ENCODE measurements at places on chromosomes 2 and 18. TPM values are rescaled to one million over a fixed set of nuclear protein-coding genes. Genes with fewer than 3 reads are reported as not detected.
A peak's percentile ranks its signal among the peaks of the same experiment; 100 is the strongest.

The KCNE4 gene
- total RNA-seq, result 1.2 TPM

The DES gene
- 1.6 TPM for total RNA-seq

The SLC5A7 gene
- not detected for total RNA-seq

The GRHL1 gene
- total RNA-seq, result 5.7 TPM

The POTEI gene
- not detected for total RNA-seq

The IL18RAP gene
- 1.6 TPM for total RNA-seq

The SLC9A4 gene
- not detected for total RNA-seq

The SKOR2 gene
- total RNA-seq, result not detected

The DSC3 gene
- total RNA-seq, result not detected

The NR4A2 gene
- 1.7 TPM for total RNA-seq

The RGPD4 gene
- not detected for total RNA-seq

DNA sequence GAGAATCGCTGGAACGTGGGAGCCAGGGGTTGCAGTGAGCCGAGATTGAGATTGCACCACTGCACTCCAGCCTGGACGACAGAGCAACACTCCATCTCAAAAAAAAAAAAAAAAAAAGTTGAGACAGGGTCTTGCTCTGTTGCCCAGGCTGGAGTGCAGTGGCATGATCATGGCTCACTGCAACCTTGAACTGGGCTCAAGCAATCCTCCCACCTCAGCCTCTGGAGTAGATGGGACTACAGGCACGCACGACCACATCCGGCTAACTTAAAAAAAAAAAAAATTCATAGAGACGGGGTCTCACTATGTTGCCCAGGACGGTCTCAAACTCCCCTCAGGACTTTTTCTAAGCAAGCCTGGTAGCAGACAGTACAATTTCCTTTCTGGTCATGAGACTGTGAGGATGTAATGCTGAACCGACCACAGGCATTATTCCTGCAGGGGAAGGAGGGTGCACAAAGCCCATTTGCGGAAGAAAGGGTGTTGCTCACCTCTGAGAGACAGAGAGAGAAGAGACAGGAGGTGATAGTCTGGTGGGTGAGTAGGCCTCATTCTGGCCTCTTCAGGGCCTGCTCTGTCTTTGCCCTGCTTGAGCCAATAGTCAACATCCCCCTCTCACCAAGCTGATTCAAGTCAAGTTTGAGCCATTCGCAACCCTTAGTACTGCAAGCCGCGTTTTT, 205.3 kb downstream of the ZFP36L2 start:
- no peak for DNase-seq

- peak; percentile 14 for DNase-seq
Observed at GRCh38 chr2:232973011-232973735, 39.9 kb downstream of the NGEF start.

DNA sequence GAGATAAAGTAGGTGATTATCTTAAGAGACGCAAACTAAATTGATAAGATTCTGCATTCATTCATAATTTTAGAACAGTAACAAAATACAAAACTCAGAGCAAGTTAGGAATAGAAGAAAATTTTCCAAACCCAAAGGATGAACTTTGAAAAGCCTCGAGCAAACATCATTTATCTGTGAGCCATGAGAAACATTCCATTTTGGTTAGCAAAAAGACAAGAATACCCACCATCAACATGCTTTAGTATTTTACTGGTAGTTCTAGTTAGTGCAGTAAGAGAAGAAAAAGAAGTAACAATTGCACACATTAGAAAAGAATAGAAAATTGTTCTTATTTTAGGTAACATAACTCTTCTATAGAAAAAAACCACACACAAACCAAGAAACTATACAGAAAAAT, 291.3 kb upstream of the TCF4 start:
- no peak for DNase-seq

GRCh38 chr2:28322051-28322450, 70.6 kb upstream of the FOSL2 start:
- DNase-seq, result no peak

GRCh38 chr2:221876016-221876415, 303.9 kb upstream of the EPHA4 start:
- DNase-seq, result no peak

DNA sequence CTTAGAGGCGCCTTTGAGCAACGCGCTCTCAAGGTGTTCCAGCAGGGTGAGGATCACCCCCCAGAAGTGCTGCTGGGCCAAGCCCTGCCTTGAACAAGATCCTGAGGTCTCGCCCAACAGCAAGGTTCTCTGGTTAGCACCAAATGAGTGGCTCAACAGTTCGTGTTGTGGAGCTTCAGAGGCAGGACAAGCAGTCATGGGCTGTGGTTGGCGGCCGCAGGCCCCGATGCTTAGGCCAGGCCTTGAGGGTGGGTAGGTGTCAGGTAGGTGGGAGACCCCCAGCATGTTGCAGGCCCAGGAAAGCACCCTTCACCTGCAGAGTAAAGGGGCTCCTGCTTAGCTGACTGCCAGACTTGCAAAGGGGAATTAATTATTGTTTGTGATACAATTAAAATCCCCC, 70.2 kb upstream of the FOSL2 start:
- DNase-seq, result no peak

- DNase-seq, result no peak
Observed at GRCh38 chr2:145290986-145291385, 771.1 kb upstream of the ZEB2 start.

- DNase-seq, result no peak
Observed at GRCh38 chr2:216081012-216081411, 597 bp downstream of the PECR start.

GRCh38 chr2:202064881-202065230, 8.2 kb upstream of the KIAA2012 start:
- DNase-seq, result no peak

DNA sequence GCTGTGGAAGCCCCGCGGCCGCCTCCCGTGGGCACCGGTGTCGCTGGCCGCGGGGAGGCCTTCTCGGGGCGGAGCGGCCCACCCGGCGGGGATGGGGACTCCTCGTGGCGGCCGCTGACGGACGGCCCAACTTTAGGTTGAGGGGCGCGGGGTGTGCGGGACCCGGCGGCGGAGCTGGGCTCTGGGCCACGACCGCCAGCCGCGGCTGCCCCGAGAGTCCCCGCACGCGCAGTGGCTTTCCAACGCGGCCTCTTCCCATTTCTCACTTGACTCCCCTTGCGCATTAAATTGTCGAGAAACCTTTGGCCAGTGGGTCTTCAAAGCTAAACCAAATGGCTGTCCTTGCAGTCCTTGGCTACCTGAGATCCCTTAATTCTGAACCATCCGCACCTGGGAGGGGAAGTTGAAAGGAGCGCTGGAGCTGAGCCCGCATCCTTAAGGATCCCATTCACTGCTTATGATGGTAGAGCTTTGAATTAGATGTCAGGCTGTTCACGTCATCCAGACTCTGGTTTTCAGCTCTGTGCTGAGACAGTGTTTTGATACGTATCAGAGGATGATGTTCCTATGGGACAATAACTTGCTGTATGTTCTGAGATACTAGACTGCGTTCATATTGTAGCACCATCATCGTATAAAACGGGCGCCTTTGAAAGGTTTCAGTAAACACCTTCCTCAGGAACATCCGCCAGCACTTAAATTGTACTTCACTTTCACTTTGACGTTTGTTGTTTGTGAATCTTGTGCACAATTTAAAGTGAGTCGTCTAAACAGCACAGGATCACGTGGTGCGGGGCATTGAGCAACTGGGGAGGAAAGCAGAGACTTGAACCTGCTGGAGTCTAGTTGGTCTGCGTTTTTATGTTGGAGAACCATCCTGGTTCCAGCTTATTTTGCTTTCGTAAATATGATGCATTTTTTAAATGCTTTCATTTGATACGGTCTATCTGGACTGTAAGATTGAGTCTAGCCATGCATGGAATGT, 874 bp downstream of the CLIP4 start:
- DNase-seq, result peak; percentile 79

GRCh38 chr2:46334389-46335271, 37.4 kb downstream of the EPAS1 start:
- DNase-seq, result no peak

GRCh38 chr2:208359632-208359986, 47.0 kb upstream of the PTH2R start:
- no peak for DNase-seq

DNA sequence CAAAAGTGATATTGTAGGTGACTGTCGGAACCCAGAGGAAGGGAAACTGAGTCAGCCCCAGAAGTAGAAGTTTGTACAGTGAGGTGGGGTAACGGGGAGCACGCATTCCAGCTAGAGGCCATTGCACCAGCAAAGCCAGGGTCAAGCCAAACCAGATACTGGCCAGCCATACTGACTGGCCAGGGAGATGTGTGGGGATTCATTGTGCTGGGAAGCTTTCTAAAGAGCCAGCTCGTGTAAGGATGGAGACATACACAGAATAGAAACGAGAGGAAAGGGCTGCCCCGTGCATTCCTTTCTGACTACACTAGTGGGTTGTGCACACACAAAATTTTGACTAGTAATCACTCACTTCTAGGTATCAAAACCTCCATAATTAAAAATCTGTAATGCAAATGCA, 175.3 kb upstream of the PID1 start:
- DNase-seq, result no peak

DNA sequence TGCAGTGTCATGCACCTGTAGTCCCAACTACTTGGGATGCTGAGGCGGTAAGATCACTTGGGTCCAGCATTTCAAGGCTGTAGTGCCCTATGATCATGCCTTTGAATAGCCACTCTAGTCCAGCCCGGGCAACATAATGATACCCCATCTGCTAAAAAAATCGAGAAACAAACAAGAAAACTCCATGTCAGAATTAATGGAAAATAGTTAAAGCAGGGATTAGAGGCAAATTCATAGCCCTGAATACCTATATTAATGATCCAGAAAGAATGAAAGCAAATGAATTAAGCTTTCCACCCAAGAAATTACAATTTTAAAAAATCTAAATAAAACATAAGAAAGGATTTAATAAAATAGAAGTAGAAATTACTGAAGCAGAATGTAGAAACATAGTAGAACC, 143.0 kb downstream of the MYO3B start:
- DNase-seq, result no peak

DNA sequence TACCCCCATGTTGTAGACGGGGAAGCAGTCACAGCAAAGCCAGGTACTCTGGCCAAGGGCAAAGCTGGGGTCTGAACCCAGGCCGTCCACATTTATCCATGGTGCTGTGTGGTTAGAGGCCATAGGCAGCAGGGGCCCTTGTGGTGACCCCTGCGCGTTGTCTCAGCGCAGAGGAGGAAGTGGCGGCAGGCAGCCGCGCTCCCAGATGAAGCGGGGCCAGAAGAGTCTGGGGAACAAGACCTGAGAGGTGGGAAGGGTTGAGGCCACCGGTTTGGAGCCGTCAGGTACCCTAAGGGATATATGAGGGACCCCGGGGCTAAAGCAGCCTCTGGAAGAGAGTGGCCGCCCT, 770 bp downstream of the ZNF396 start:
- DNase-seq, result peak; percentile 47

- DNase-seq, result no peak
Observed at GRCh38 chr2:45237850-45238542, 228.7 kb upstream of the SIX2 start.

DNA sequence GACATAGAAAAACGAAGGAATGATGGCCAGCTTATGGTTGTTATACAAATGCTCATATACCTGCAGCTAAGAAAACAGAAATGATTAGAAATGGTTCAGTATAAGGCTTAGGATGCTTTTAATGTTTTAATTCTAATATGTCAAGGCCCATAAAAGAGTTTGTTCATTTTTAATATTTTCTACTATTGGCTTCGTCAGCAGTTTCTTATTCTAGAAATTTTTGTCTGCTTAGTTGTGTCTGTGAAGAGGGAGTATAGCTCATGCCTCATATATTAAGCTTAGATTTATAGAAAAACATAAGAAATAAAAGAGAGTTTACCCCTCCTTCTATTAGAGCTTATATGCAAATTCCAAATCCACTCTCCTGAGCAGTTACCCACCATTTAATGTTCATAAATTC, 292.6 kb downstream of the SLC8A1 start:
- no peak for DNase-seq

DNA sequence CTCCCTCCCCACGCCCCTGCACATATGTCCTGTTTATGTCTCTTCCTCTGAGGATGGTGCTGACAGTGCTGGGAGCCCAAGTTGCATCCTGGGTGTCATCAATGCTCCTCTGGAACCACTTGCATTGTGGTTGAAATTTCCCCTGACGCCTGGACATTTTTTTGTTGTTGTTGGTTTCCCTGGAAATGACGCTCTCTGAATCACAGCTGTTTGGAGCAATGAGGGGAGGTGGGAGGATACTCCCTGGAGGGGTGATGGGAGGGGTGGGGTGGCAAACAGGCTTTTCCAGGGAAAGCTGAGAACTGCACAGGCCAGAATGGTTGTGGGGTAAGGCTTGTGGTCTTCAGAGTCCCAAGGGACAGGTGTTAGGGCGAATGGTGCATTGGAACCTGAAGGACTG, 29.6 kb downstream of the CELF4 start:
- DNase-seq, result no peak

- DNase-seq, result no peak
Observed at GRCh38 chr18:54860941-54861340, 32.7 kb downstream of the RAB27B start.

GRCh38 chr2:128318776-128319464, at the start of gene HS6ST1:
TSS of gene HS6ST1 (minus strand) at chr2:128318868. CDS start at chr2:128318563, 305 bp downstream.
- DNase-seq, result peak; percentile 92

DNA sequence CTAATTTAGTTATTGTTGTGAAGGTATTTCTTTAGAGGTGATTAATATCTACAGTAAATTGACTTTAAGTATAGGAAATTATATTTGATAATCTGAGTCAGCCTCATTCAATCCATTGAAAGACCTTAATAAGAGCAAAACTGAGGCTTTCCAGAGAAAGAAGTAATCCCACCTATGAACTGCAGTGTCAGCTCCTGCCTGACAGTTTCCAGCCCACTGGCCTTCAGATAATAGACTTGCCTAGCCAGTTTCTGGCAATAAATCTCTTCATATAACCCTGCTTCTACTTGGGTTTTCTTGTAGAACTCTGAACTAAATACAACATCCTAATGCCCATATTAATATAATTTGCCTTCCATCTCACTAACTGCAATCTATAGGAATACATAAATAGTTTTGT, 437.9 kb upstream of the UBE2E3 start:
- no peak for DNase-seq

DNA sequence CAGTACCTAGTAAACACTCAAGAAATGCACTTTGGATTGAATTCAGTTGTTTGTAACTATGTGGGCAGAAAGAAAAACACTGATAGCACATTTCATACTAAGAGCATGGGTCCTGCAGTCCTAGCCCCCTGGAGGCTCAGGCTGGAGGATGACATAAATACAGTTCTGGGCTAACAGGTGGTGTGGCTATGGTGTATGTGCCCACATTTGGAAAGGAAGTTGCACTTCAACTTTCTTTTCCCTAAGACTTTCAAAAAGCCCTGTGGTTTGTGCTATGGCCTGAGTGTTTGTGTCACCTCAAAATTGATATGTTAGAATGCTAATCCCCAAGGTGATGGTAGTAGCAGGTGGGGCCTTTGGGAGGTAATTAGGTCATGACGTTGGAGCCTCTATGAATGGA, 218.2 kb downstream of the CDCA7 start:
- no peak for DNase-seq

DNA sequence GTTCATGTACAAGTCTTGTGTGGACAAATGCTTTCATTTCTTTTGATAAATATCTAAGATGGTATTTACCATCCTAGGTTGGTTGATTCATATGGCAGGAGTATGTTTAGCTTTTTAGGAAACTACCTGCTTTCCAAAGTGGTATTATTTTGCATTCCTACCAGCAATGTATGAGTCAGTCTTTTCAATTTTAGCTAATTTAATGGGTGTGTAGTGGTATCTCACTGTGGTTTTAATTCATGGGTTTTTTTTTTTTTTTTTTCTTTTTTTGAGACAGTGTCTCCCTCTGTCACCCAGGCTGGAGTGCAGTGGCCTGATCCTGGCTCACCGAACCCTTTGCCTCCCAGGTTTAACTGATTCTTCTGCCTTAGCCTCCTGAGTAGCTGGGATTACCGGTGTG, 4.2 kb downstream of the ZNF512 start:
- no peak for DNase-seq

GRCh38 chr2:113058411-113058994, 495 bp upstream of the IL36RN start:
- DNase-seq, result no peak
